ENCODE measurements at places on chromosomes 3 and 15.
A peak's percentile ranks its signal among the peaks of the same experiment; 100 is the strongest.

DNA sequence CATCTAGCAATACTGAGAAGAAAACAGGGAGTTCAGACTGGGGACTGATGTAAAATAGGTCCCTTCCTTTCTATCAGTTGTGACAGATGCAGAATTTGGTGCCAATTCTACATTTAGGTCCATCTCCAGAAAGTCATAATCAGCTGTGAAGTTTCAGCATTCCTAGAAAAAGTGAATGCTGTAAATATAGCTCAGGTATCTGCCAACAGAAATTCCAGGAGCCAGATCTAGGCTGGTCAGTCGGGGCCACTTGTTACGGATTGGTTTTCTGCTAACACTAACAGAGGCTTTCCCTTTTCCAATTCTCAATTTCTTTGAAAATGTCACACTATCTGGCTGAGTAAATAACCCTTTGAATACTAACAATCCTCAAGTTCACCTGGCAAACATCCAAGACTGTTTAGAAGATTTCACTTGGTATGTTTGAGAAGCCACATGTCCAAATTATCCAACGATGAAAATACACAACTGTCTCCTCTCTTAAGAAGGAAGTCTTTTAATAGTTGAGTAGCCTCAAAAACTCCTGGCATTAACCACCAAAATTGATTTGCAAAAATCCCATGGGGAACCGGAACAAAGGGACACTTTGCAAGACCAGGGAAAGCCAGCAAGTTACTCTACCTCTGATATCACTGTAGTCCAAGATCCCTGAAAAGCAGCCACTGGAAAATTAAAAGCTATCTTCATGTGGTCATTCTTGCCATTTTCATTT is 222.3 kb downstream of the ZMAT3 start:
- no peak for DNase-seq

DNA sequence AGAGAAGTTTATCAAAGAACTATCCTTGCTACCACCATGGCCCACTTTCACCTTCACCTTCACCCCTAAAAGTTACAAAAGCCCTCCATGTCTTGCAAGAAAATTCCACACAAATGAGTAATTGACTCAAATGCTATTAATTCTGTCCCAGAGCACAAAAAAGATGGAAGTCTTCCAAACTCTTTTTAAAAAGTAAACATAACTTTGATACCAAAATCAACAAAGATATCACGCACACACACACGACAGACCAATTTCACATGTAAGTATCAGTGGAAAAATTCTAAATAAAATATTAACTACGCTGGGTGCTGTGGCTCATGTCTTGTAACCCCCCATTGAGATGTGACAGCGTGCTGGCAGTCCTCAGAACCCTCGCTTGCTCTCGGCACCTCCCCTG is 1.1 kb upstream of the MCCC1 start:
- no peak for DNase-seq

DNA sequence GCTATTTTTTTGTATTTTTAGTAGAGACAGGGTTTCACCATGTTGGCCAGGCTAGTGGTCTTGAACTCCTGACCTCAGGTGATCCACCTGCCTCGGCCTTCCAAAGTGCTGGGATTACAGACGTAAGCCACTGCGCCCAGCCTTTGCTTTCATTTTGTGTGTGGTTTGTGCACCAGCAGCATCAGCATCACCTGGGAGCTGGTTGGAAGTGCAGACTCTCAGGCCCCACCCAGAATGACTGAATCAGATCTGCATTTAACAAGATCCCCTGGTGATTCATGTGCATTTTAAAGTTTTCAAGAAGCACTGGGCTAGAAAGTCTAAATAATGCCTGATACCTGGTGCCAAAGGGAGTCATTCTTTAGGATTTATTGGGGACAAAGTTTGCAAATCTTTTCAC is 73.4 kb upstream of the BNIP2 start:
- no peak for DNase-seq

GRCh38 chr3:61807865-61808276 is 246.5 kb downstream of the PTPRG start:
- no peak for DNase-seq

- DNase-seq: no peak
These were observed 104.9 kb downstream of the AQP9 start for GRCh38 chr15:58243070-58243469.

DNA sequence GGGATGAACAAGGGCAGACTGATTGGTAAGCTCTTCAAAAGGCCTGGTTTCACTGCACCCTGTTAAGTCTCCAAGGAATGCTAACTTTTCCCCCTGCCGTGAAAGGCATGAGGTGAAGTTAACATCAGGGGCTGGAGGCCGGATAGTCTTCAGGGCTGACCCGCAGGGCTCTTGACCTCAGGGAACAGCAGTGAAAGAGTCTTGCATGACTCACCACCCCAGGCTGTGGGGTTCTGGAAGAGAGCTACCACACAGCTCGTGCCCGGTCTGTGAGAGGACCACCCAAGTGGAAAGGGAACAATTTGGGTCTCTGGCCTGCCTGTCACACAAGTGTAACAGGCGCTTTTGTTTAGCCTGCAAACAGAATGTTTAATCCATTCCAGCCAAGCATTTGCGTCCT is 504.9 kb downstream of the EDEM1 start:
- no peak for DNase-seq

DNA sequence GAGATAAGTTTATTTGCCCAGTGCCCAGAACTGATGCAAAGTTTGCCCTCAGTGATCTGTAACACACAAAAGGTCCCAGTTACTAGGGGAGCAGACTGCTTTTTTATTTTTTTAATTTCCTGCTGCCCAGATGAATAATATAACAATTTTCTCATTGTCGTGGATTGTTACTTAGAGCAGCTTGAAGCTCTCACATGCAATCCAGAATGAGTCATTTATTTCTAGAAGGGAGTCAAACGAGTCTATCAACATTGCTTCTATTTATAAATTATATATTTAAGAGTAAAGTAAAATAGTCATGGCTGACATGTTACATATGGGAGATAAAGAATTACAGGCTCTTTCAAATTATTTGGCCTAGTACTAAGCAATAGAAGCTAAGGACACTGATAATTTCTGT is 41.3 kb downstream of the MEIS2 start:
- no peak for DNase-seq

DNA sequence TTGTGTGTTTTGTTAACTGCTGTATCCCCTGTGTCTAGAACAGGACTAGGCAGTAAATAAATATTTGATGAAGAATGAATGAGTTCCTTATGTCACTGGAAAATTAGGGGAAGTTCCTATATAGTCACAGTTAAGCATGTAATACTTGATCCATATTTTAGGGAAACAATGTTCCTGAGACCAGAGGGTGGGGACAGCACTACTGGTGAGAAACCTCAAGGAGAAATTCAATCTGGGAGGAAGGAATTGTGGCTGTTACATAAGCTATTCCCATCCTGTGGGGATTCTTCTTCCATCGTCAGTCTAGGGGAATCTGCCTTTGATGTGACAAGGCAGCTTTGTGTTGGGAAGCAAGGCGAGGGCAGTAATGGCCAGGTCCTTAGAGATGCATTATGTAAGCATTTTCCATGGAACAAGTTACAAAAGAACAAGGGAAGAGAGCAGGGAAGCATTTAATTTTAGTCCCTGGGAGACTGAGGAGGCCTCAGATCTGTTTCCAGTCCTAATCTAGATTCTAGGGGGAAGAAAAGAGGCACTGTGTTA is 219.3 kb upstream of the TTC14 start:
- DNase-seq: no peak

DNA sequence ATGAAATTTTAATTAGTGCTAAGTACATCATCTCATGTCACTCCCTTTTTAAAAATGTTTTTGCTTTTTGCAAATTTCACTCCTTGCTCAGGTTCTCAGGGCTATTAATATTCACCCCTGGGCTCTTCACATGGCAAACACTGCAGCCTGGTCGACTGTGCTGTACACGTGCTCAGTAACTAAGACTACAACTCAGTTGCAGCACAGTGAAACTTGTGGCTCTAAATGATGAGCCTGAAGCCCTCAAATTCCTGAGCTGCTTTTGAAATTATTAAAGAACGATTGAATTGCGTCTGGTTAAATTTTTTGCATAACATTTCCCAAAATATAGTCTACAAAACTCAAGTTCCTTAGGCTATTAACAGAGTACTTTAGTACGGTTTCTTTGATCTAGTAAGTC is 159.3 kb upstream of the C2CD4B start:
- no peak for DNase-seq

GRCh38 chr3:134931045-134931785 is 136.2 kb downstream of the EPHB1 start:
- DNase-seq: no peak

DNA sequence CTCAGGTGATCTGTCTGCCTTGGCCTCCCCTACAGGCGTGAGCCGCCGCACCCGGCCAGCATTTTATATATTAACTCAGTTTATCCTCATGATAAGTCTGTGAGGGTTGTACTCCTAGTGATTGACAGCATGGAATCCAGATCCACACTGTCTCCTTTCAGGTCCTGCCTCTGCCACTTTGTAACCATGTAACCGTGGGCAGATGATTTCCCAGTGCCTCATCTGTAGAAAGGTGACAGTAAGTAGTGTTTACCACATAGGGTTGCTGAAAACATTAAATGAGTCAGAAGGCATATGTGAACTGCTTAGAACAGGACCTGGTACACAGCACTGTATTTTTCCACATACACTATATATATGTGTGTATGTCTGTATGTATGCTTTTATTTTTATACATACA is 2.4 kb downstream of the FYTTD1 start:
- DNase-seq: no peak

DNA sequence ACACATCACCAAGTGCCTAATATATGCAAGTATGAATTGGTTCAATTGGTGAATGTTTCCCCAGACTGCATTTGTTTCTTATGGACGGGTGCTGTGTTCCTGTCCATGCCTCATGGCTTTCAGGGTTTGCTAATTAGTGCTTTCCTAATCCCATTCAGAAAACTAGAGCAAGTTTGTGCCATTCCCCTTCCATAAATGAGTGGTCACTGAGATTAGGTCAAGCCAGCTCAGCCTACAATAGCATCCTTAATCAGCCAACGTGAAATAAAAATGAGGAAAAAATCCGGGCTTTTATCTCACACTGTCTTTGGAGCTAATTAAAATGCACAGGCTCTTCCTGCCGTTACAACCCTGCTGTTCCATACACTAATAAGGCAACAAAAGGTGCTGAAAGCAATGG is 788.8 kb downstream of the ROBO1 start:
- DNase-seq: no peak

DNA sequence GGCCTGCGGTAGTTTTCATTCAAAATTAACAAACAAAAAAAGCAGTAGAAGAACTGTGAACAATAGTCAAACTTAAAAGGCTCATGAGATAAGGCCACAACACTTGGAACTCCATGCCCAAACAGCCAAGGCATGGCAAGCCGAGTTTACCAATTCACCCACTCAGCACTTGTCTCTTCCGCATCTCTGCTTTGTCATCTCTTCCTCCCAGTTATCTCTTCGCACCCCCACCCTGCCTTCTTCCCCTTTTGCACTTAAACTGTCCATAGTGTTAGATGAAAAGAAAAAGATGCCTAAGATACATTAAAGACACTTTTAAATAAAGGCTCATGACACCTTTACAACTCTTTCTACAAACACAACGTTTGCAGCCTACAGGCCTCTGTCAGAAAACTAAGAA is 11.1 kb downstream of the TLE3 start:
- no peak for DNase-seq

DNA sequence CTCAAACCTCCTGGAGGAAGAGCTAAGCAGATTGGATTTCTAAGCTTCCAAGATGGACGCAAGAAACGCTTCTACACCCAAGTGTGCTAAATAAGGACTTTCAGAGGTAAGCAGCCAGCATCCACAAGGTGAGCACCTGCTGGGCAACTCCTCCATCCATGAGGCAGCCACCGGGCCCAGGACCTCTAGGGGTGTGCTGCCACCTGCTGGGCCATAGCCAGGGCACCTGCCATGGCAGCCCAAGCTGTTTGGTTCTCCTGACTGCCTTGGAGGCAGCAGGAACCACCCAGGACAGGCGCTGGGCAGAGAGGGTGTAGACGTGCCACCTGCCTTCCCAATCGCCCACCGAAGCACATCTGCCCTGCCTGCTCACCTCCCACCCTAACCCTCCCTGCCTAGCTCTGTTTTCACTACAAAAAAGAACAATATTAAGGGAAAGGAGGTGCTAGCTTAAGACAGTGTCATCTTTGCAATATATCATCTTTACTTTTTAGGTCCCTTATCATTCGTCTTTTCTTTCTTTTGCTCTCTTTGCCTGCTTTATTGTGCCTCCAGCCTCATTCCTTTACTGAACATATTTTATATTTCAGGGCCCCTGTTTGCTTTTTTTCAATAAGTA is 12.9 kb downstream of the C15orf62 start:
- DNase-seq: peak; percentile 92

- no peak for DNase-seq
These were observed 261.9 kb upstream of the NR2E3 start for GRCh38 chr15:71548401-71548807.

DNA sequence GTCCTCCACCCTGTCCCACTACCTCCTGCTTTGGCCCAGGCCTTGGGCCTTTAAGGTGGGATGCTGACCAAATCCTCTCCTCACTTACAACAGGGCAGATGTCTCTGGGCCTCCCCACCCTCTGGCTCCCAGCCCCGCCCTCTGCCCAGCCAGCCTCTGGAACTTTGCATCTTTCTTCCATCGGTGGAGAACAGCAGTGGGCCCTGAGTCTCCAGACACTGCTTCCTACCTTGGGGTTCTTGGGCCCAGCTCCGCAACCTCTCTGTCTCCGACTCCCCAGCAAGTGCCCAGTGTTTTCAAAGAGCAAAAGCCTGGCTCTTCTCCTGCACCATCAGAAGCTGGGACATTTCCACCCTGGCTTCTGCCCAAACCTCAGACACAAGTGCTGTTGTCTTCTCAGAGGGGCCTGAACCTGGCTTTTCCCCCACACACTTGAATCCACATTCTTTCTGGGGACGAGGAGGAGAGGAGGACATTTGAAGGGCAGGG is 33.1 kb downstream of the MRAS start:
- DNase-seq: no peak

- no peak for DNase-seq
These were observed 85.6 kb upstream of the PHLDB2 start for GRCh38 chr3:111773484-111773883.

GRCh38 chr3:63351159-63352007 is 73.3 kb downstream of the SYNPR start:
- DNase-seq: peak; percentile 32

- DNase-seq: no peak
These were observed 176.7 kb upstream of the PDZRN3 start for GRCh38 chr3:73801444-73801843.

DNA sequence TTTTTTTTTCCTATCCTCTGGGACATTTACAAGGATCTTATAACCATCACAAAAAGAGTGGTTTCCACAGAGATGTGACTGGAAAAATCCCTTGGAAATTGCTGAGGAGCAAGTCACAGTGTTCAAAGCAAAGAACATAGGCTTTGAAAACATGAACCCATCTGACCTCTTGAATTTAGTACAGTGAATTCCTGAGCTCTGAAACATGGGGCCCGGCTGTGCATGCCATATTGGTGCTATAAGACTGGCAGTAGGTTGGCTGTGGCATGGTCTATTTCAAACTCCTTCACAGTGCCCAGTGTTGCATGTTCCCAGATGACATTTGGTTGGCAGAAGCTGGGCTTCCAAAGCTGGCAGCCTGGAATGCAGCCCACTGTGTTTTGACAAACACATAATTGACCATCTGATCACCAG is 202.2 kb downstream of the TIGIT start:
- DNase-seq: no peak

- DNase-seq: no peak
These were observed 311.5 kb upstream of the DCBLD2 start for GRCh38 chr3:99212969-99213368.

Data from hematopoietic multipotent progenitor cell treated with erythropoietin and hydrocortisone succinate and interleukin-3 and kit ligand, for 17 days (in vitro differentiated cells).